ENCODE measurements at places on chromosomes 4 and X. TPM values are rescaled to one million over a fixed set of nuclear protein-coding genes. Genes with fewer than 3 reads are reported as not detected.

Gene HPGDS
- total RNA-seq: not detected

Gene LAGE3
- total RNA-seq: 17.8 TPM

Gene ADGRL3
- 3.6 TPM for total RNA-seq

Gene P2RY4
- 0.20 TPM for total RNA-seq

Gene ZGRF1
- total RNA-seq: 6.9 TPM

DNA sequence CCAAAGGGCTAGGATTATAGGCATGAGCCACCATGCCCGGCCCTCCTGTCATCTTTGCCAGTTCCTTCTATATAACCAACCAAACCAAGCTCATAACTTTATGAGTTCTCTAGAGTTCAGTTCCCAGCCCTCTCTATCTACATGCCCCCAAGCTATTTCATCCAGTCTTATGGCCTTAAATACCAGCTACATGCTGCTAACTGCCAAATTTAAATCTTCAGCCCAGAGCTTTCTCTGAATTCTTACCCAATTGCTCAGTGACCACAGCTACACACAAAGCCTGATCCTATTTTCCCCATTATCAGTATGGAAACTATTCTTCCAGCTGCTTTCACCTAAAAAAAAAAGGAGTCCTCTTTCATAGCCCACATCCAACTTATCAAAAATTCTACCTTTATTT lies 23.1 kb downstream of the TMEM184C start:
- no peak for DNase-seq

- no peak for DNase-seq
Observed at GRCh38 chrX:88397551-88397950, 349.5 kb upstream of the CPXCR1 start.

DNA sequence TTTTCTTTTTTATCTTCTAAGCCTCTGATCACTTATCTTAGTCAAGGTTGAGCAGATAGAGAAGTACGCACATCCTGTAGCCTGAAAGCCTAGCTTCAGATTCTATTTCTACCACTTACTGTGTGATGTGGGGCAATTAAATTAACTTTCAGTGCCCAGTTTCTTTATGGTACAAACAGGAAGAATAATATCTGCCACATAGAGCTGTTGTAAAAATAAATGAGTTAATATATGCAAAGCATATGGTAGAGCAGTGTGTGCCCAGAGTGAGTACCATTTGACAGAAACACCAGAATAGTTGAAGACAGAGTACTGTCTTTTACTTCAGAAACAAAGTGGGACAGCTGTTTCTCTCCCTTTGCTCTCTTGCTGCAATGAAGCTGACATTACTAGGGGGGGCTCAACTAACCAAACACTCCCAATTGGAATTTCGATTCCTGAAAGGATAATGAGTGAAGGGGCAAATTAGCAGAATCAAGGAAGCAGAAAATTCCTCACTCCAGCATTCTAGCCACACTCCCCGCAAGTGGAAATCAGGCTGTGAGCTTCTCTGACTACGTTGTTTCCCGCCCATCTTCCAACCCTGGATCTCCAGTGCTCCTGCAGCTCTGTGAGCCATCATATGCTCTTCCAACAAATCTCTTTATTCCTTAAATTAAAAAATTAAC lies 80.4 kb downstream of the MAPK10 start:
- DNase-seq: no peak

GRCh38 chr4:70619778-70620177 lies 8.8 kb upstream of the ENAM start:
- no peak for DNase-seq

DNA sequence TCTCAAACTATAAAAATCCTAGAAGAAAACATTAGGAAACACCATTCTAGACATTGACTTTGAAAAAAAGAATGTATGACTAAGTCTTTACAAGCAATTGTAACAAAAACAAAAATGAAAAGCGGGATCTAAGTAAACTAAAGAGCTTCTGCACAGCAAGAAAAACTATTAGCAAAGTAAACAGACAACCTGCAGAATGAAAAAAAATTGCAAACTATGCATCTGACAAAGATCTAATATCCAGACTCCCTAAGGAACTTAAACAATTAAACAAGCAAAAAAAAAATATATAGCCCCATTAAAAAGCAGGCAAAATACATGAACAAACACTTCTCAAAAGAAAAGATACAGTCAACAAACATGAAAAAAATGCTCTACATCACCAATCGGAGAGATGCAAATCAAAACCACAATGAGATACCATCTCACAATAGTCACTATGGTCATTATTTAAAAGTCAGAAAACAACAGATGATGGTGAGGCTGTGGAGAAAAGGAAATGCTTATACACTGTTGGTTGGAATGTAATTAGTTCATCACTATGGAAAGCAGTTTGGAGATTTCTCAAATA lies 168.1 kb downstream of the EPHA5 start:
- peak; percentile 35 for DNase-seq

GRCh38 chr4:133084421-133084820 lies 64.7 kb upstream of the PCDH10 start:
- no peak for DNase-seq

DNA sequence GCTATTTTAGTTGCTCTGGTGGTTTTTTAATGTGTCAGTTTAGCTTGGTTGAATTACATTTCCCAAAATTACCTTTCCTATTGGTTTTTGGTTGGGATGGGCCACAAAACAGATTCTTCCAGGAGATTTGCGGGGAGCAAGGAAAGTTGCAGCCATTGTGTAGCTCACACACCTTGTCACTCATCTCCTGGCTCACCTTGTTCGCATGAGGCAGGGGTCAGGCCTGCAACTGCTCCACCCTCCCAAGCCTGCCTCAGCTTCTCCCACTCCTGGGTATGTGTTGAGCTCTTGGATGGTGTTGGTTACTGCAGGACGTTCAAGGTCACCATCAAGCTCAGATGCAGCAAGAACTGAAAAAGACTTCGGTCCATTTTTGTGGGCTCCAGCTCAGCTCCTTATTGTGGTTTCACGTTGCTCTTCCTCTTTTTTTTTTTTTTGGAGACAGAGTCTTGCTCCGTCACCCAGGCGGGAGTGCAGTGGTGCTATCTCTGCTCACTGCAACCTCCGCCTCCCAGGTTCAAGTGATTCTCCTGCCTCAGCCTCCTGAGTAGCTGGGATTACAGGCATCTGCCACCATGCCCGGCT lies 95.6 kb upstream of the METTL14 start:
- DNase-seq: no peak

GRCh38 chr4:138104284-138104680 lies 137.9 kb downstream of the SLC7A11 start:
- DNase-seq: no peak

DNA sequence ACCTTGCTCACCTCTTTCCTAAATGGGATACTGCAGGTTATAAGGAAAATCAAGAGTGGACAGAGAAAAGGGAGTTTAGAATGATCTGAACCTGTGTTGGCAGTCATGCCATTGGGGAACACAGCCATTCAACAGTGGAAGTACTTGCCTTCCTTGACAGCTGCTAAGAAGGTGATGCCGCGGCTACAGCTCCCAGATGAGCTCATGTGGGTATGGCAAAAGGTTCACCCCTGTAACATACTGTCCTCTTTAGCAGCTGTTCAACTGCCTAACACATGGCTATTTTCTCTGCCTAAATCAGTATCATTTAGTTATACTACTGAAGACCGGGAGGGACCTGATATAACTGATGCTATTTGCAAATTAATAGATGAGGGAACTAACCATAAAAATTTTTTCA lies 76.8 kb downstream of the DCHS2 start:
- no peak for DNase-seq
